ENCODE measurements at places on chromosomes 13 and 19. TPM values are rescaled to one million over a fixed set of nuclear protein-coding genes. Genes with fewer than 3 reads are reported as not detected.

PCDH8 gene
- not detected for total RNA-seq

GPX4 gene
- 236 TPM for total RNA-seq

SMIM44 gene
- not detected for total RNA-seq

ZSCAN1 gene
- total RNA-seq: not detected

BEST2 gene
- total RNA-seq: not detected

S1PR4 gene
- total RNA-seq: 0.11 TPM

LHB gene
- total RNA-seq: not detected

ADGRE2 gene
- total RNA-seq: 3.1 TPM

ZNF468 gene
- total RNA-seq: 30.1 TPM

TFDP1 gene
- 35.7 TPM for total RNA-seq

BIVM gene
- 24.7 TPM for total RNA-seq
